DMS53 (cell line): ENCODE measurements at places on chromosomes 5 and 9.
A peak's percentile ranks its signal among the peaks of the same experiment; 100 is the strongest.

- DNase-seq: peak; percentile 79
Observed at GRCh38 chr9:99266255-99267023, 44.4 kb downstream of the SEC61B start.

- DNase-seq: peak; percentile 95
Observed at GRCh38 chr9:121213136-121213806, 11.6 kb upstream of the RAB14 start.

DNA sequence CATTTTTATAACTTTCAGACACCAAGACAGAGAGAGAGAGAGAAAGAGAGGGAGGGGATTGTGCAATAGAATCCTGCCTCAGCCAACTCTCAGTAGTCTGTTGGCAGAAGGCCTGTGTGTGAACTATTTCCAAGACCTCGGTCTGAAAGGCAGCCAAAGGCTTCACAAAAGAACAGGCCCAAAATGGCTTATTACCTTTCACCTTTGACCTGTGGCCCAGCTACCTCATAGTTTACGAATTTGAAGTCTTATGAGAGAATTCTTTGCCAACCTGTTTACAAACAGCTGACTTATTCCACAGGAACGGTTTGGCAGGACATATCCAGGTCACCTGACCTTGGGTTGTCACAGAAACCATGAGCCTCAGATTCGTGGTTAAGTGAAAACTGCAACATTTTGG, 48.6 kb downstream of the NR2F1-AS1 start:
- DNase-seq: no peak

DNA sequence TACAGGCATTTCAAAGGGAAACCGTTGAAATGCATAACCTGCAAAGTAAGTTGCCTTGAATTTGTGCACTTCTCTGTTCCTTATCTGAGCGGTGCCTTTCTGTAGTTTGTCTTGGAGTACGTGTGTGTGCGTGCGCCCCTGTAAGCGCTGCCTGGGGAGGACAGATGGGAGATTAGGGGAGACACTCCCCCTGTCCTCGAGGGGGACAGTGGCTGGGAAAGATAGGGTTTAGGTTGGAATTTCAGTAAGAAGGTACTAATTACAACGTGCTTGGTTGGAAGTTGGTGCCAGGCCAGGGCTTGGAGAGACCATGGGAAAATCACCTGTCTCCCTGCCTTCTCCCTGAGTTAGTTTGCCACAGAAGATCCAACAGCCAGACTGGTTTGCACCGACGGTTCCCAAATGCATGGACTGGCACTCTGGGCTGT, 73.2 kb downstream of the PIK3R1 start:
- DNase-seq: peak; percentile 62

DNA sequence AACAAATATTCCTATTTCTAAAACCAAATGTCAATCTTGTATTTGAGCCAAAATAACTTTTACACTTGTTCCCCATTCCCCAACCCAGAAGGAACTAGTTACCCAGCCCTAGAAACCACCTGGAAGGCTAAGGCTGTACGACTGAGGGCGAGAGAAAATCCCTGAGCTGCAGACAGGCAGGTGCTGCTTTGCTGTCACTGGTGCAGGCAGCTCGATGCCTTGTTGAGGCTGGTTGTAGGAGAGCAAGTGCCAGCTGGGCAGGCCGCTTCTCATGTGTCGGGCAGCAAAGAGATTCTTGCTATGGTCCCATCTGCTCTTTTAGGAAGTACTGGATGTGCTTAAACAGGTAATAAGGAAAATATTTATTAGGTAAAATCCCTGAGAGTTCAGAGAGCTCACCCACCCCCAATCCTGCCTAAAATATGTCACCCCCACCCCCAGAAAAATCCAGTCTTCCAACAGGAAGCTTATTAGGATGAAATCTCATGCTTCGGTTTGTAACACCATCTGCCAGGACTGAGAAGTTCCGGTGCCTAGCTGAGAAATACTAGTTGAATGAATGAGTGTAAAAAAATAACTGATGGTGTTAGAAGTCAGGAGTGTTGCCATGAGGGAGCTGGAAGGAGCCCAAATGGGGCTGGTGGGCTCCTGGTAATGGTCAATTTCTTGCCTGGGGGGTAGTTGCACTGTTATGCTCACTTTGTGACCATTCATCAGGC, 91.1 kb upstream of the DMRT1 start:
- DNase-seq: no peak

GRCh38 chr9:21267485-21268346, 27.9 kb upstream of the IFNA14 start:
- DNase-seq: no peak

DNA sequence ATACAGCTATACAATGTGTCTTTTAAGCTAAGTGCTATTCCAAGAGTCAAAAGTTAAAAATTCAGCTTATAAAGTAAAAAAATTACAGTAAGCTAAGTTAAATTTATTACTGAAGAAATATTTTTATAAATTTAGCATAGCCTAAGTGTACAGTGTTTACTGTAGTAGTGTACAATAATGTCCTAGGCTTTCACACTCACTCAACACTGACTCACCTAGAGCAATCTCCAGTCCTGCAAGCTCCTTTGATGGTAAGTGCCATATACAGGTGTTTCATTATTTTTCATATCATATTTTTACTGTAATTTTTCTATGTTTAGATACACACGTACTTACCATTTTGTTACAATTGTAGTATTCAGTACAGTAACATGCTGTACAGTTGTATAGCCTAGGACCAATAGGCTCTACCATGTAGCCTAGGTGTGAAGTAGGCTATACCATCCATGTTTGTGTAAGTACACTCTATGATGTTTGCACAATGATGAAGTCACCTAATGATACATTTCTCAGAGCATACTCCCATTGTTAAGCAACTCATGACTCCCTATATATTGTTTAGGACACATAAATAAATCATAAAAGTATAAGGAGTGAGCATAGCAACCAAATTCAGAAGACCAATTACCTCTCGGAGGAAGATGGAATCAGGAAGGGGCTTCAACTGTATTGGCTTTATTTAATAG, 165.1 kb upstream of the SLC30A5 start:
- peak; percentile 93 for DNase-seq

GRCh38 chr9:98164912-98165311, 27.5 kb downstream of the CORO2A start:
- DNase-seq: no peak

GRCh38 chr9:132804576-132805295, 73.3 kb downstream of the AK8 start:
- no peak for DNase-seq

GRCh38 chr5:180343831-180344695, 9.1 kb downstream of the GFPT2 start:
- DNase-seq: no peak

DNA sequence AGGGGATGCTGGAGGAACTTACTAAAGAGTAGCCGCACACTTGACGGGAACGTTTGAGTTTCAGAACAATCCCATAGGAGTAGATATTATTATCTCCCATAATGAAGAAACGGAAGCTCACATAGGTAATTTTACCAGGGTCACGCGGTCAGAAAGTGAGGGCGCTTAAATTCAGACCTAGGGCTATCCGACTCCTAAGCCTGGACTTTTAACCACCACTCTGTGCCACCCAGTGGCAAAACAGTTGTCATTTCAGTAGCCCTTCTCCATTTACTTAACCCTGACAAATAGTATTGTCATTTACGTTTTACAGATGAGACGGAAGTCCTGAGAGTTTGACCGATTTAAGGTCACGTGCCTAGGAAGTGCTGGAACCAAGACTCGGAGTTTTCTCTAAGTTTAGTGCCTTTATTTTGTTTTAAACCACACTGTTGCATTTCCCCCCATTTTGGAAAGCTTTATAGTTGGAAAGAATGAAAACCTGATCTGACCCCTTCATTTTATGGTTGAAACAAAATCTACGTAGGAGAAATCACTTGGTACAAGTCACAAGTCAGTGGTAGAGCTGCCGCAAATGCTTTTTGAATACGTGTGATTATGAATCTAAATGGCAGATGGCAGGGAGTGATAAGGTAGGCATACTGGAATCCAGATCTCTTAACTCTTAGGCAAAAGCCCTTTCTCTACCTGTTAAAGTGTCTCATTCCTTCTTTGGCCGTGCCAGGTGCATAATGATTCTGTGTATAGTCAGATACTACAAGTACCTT, 650 bp downstream of the MRRF start:
- peak; percentile 79 for DNase-seq

- DNase-seq: no peak
Observed at GRCh38 chr5:163345216-163345615, 92.2 kb upstream of the CCNG1 start.

- DNase-seq: peak; percentile 93
Observed at GRCh38 chr9:133184971-133185370, 21.3 kb upstream of the GBGT1 start.

DNA sequence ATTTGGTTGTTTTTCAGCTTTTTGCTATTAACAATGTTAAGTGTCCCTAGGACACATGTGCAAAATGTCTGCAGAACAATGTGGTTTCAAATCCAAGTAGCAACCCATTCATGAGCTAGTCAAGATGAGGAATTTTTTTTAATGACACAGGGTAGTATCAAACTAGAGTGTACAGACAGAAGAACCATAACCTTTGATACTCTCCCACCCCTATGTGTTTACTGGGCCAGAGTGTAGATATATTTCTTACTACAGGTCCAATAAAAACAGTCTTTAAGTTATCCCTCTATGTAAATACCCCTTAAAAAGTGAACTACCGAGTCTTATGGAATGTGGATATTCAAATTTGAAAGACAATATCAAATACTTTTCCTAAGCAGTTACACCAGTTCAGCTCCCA, 45.6 kb downstream of the AUH start:
- no peak for DNase-seq

- no peak for DNase-seq
Observed at GRCh38 chr9:30928045-30928444, 1456.4 kb upstream of the ACO1 start.

GRCh38 chr5:80867233-80867632, 92.9 kb upstream of the RASGRF2 start:
- DNase-seq: no peak

GRCh38 chr9:136089697-136090045, 5.4 kb downstream of the NACC2 start:
- peak; percentile 51 for DNase-seq

- peak; percentile 95 for DNase-seq
Observed at GRCh38 chr9:126630458-126631237, 16.9 kb downstream of the LMX1B start.

DNA sequence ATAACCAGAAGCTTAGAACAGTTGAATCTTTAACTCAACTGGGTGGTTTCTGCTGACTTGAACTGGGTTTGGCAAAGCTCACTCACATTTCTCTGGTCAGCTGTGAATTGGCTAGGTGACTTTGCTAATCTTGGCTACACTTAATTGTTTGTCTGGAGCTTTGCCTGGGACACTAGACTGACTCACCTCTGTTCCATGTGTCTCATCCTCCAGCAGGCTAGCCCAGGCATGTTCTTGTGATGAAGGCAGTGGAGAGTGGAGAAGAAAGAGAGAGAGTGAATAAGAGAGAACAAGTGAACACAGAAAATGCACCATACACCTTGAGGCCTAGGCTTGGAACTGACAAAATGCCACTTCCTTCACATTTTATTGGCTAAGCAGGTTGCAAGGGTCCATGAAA, 32.6 kb downstream of the SPATA31D1 start:
- DNase-seq: peak; percentile 18
